ENCODE measurements at places on chromosomes 7 and 10.

- no peak for DNase-seq
These were observed 82.8 kb downstream of the GLI3 start for GRCh38 chr7:42154173-42154572.

DNA sequence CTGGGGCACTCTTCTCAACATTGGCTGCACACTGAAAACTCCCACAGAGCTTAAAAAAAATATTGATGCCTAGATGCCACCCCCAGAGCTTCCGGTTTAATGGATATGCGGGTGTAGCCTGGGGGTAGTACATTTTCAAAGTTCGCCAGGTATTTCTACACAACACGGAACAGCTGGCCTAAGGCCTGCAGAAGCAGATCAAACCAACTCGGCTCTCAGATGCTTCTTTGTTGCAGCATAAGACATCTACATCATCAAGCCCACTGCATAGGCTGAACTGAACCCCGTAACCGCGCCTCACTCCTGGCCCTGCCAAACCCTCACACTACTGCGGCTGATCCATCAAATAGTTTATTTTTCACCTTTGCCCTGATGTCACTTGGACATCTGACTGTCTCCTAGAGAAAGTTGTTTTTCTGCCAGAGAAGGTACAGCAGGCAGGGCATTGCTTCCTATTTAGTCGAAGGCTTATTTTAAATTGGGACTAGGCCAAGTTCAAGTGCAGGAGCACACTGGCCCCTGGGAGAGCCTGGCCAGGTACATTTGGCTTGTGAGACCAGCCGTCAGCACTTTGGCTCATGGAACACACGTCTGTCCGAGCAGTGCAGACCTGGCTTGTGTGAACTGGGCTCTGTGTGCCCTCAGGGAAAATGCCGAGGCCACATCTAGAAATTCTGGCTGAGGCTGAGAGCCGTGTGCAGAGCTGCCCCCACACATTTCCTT is 113.3 kb downstream of the TACC2 start:
- no peak for DNase-seq

- no peak for DNase-seq
These were observed 30.5 kb upstream of the SLF2 start for GRCh38 chr10:100882252-100882651.

- DNase-seq, result no peak
These were observed 139.5 kb upstream of the PRKCQ start for GRCh38 chr10:6719561-6719960.

- no peak for DNase-seq
These were observed 73.1 kb downstream of the CRPPA start for GRCh38 chr7:16348251-16348650.

GRCh38 chr10:72842164-72842563 is 51.4 kb upstream of the OIT3 start:
- no peak for DNase-seq

- DNase-seq, result no peak
These were observed 6.2 kb upstream of the MYL7 start for GRCh38 chr7:44147026-44147991.

DNA sequence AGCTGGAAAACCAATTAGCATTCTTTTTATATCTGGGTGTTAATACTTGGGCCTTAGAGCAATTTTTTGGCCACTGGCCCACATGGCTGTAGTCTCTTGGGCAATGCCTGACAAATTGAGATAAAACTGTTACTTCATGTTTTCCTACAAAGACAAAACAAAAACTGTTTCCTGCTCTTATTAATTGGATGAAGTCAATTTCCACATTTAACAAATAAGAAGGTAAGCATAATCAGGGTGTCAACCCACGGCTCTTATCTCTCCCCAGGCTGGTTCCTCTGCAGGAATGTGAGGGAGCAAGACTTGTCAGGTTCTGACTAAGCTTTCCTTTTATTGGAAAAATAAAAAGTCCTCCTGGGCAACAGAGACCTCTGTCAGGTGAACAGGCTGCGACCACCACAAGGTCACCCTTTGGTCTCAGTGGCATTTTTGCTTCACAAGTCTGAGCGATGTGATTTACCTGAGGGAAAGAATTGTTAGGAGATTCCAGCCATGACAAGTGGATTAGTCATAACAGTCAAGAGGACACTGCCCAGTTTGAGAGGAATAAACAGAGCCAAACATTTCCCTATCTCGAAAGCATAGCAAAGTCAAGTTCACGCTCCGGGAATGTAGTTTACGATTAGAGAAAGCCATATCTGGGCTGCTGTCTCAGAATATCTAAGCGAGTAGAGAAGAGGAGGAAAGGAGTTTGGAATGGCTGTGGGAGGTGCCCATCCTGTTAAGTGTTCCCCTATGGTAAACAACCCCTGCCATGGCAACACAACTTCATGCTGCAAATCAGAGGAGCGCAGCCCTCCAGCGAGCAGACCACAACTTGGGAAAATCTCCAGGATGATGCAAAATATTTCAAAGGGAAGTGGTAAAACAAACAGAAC is 144.4 kb downstream of the TES start:
- DNase-seq, result no peak

DNA sequence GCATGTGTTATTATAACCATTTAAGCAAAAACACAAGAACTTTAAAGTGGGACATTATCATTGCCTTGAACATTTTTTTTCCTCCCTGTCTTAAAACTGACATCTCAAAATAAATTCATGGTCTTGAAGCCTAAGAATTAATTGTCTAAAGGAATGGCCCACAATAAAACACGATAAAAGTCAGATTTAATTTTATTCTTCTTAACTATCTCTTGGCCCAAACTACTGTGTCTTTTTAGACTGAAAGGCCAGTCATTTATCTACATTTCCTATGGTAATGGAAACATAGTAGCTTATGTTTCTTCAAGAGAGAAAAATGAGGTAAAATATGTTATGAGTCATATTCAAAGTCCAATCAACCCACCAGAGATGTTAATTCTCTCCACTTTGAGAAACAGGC is 24.4 kb upstream of the ETV1 start:
- no peak for DNase-seq

DNA sequence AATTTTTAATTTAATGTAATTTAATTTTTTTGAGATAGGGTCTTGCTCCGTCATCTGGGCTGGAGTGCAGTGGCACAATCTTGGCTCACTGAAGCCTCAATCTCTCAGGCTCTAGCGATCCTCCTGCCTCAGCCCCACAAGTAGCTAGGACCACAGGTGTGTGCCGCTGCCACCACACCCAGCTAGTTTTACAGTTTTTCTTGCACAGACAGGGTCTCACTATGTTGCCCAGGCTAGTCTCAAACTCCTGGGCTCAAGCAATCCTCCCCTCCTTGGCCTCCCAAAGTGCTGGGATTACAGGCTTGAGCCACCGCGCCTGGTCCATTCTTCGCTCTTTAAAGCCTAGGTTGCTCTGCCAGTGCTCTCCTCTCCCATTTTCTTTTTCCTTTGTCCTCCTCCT is 12.9 kb downstream of the CALML3 start:
- no peak for DNase-seq

GRCh38 chr10:133329491-133330202 is 7.0 kb downstream of the CALY start:
- DNase-seq, result peak; percentile 80

DNA sequence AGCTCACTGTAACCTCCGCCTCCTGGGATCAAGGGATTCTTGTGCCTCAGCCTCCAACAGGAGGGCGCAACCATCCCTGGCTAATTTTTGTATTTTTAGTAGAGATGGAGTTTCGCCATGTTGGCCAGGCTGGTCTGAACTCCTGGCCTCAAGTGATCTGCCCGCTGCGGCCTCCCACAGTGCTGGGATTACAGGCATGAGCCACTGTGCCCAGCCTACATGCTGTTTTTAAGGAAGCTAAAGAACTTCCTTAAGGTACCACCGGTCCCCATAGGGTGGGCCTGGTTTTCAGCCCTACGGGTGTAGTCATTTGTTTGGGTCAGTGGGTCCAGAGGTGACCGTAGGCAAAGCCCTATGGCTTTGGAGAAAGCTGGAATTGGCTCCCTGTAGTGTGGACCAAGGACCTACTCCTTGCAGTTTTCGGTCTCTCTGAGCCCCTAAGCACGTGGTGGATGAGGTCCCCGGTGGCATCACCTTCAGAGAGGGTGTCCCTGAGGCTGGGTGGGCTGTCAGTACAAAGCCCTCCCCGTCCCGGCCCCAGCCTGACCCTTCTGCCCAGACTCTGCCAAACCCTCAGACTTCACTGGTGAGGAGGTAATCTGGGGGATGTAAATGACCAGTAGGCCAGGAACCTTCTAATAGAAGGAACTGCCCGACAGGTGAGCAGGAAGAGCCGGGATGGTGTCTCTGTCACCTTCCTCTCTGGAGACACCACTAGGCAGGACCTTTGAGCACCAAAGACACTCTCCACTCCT is 30.5 kb downstream of the ANXA11 start:
- DNase-seq, result no peak

- no peak for DNase-seq
These were observed 160.7 kb downstream of the PTPN20 start for GRCh38 chr10:47071891-47072290.

DNA sequence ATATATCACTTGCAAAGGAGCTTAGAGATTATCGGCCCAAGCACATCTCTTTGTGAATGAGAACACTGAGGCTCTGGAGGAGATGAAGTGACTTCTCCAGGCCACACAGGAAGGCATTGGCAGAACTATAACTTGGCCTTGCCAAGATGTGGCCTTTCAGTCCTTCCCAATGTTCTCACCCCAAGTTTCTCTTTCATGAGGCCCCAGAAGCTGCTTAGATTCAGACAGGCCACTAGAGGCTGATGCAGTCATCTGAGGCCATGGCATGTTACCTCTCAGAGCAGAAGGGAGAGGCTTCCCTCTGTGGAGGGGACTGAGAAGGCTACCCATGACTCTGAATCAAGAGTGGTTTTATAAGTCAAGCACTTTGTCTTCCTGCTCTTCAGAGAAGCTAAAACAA is 1003.7 kb downstream of the LRMDA start:
- DNase-seq, result no peak

DNA sequence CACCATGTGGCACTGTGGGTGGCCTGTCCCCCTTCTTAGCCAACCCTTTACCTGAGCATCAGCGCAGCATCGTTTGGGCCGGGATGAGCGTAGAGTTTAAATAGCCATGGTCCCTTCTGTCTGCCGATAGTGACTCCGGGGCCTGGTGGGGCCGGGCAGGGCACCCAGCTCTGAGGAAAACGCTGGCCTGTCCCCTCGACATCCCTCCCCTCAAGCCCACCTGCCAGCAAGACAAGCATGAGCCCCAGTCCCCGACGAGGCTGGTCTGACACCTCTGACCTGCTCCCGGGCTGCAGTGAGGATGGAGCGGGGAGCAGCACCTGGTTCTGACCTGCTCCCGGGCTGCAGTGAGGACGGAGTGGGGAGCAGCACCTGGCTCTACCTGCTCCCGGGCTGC is 31.1 kb upstream of the CNPY1 start:
- DNase-seq, result no peak

DNA sequence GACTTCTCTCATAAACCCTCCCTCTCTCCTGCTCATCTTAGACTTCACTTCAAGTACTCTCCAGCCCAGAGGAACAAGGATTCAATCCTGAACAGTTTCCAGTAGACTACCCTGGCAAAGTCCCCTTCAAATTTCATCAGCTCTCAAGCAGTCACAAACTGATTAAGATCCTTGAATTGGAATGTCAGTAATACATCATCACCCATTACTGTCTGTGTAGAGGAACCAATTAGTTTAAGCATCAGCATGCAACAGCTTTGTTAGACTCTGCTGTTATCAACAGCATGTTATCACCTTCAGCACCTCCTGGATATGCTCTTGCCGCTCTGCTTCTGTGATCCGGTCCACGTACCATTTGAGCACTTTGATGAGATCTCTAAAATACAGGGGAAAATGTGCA is 307.0 kb upstream of the IMMP2L start:
- no peak for DNase-seq

DNA sequence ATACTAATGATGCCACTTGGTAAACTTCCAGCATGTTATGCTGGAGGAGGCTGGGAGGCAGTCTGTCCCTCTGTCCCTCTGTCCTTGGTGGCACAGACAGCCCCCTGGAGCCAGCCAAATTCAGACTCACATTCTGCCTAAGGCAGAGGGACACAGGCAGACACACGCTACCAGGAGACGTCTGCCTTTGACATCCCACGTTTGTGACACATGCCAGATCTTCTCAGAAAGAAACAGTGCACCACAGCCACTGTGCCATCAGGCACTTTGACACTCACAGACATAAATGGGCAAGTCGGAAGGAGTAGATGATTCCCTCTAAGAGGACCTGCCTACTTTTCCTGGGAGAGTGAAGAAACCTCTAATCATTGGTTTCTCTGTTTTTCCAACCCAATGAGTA is 467.0 kb downstream of the DPP6 start:
- DNase-seq, result no peak

GRCh38 chr10:124180947-124181549 is 87.7 kb upstream of the CHST15 start:
- DNase-seq, result no peak

GRCh38 chr7:54932818-54933543 is 85.8 kb upstream of the EGFR start:
- no peak for DNase-seq
